ENCODE measurements at places on chromosomes 4 and X.

DNA sequence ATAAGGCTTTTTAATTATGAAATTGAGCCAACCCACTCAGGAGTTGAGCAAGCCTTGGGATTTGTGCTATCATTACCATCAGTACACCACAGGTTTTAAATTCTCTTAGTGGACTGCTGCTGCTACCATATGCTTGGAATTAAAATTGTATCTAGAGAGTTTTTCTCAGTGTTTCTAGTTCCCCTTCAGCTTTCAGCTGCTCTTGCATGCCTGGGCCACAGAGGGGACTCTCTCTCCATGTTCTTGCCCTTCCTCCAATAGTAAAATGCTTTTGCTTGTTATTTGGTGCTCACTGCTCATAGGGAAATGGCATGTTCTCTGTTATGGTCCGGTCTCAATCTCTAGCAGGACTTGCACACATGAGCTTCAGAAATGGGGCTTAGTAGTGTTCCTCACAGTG lies 101.9 kb downstream of the IGSF1 start:
- no peak for DNase-seq

DNA sequence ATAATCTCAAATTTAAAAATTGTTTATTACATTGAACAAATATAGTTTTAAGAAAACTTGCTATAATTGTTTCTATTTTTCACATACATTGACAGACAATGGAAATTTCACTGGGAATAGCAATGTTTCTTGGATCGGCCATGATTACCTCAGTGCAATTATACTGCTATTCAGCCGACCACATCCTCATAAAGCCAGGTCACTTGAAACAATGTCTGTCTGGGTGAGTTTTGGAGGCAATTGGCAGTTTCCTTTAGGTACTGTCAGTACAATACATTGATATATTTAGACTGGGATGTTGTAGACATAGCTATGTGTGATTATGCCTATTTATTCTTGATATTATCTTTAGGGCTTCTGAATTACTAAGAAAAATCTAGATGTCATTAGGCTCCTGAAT lies 89.5 kb upstream of the VEGFC start:
- DNase-seq = no peak

DNA sequence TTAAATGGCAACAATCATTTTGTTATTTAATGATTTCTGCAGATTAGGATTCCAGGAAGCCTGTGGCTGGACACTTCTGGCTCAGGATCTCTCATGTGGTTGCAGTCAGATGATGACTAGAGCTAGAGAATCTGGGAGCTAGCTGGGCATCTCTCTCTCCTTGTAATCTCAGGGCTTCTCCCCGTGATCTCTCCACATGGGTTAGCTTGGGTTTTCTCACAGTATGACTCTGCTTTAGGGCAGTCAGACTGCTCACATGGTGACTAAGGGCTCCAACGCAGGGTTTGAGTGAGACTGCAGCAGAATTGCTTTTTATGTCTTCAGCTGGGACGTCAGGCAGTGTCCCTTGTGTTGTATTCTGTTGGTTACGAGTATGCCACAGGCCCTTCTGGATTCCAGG lies 361.4 kb downstream of the CBLL2 start:
- DNase-seq = no peak

DNA sequence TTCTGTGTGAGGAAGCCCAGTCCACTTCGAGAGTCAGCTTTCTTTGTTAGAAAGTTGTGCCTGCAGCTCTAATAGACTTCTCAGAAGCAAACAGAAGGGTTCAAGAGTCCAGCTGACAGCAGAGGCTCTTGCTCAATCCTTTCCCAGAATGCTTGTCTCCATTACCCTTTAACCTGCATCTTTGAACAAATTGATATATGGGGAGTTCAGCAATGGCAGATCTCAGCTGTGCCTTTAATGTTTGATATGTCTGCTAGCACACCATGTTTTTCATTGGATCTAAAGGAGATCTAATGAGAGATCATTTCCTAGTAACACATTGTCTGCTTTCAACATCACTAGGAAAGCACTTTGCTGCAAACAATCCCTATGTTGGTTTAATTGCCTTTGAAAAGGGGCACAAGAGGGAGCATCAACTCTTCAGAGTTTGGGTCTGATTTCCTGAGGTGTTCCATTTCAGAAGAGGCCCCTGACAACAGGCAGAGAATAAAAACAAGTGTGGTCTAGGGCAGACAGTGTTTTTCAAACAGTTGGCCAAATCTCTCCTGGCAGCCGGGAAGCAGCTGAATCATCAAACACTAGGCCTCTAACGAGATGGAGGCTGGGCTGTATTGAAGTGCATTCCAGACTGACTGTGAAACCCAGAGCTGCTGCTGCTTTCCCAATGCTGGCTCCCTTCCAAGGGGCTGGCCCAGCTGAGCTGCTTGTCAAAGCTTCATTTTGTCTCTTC lies 55.5 kb downstream of the LUZP4 start:
- peak; percentile 84 for DNase-seq

GRCh38 chr4:168153596-168154440 lies 61.5 kb downstream of the ANXA10 start:
- DNase-seq = peak; percentile 47

DNA sequence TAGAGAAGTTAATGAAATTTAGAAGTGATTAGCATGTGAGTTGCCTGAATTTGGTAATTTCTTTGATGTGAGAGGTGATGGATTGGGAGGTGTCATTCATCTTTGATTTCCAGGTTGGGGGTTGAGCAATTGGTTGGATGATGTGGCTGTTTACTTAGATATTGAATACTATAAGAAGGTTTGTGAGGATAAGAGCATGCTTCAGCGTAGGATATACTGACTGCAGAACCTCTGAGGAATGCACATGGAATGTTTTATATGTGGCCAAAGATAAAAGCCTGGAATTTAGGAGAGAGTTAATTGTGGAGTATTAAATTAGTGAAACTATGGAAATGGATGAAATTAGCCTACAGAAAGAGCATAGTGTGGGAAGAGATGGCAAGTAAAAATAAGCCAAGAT lies 165.4 kb upstream of the MAD2L1 start:
- no peak for DNase-seq

GRCh38 chr4:601612-602558 lies 23.5 kb upstream of the PDE6B start:
- DNase-seq = no peak

DNA sequence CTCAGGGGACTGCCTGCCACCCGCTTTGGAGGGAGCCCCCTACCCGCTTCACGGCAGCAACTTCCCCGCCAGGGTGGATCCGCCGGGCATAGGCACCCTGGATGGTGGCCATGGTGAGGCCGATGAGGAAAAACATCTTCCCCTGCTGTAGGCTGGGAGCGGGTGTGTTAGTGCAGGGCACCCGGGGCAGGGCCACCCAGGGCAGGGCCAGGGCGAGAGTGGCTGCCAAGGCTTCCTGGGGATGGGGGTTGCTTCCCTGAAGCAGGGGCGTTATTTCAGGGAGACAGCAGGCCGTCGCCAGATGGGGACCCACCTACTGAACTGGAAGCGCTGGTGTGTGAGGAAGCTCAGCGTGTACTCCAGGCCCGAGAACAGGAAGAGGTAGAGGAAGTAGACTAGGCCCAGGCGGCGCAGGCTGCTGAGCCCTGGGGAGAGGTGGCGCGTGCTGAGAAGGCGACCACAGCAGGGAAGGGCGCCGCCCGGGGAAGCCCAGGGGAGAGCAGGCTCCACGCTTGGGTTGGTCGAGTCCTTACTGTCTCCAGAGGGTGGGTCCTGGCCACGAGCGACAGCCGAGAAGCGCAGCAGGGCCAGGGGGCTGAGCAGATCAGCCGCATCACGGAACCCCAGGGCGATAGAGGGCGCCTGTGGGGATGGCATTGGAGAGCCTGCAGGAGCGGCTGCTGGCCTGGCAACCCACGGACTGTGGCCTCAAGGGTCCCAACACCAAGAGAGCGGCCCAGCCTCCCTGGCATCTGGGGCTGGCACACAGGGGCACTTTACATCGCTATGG lies 31.5 kb downstream of the NOP14 start:
- no peak for DNase-seq

DNA sequence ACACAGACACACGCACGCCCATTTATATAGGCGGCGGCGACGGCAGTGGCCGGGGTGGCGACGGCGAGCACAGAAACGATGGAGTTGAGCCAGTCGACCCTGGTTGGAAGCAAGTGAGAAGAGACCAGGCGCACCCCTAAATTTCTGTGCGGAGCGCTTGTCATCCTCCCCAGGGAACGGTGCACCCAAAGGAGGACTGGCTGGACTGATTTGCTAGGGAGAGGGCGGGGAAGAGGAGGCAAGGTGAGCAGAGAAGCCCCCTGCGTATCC lies 302 bp downstream of the NHS start:
- DNase-seq = no peak

- DNase-seq = no peak
Observed at GRCh38 chr4:110480031-110480549, 4.1 kb downstream of the ENPEP start.

DNA sequence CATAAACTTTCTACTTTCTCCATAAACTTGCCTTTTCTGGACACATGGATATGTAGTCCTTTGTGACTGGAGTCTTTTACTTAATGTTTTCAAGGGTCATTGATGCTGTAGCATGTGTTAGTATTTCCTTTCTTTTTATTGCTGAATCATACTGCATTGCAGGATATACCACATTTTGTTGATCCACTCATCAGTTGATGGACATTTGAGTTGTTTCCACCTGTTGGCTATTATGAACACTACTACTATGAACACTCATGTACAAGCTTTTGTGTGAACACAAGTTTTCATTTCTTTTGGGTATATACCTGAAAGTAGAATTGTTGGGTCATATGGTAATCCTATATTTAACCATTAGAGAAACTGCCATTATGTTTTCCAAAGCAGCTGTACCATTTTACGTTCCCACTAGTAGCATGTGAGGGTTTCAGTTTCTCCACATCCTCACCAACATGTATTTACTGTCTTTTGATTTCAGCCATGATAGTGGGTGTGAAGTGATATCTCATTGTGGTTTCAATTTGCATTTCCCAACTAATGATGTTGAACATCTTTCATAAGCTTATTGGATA lies 26.3 kb upstream of the GPM6B start:
- no peak for DNase-seq

DNA sequence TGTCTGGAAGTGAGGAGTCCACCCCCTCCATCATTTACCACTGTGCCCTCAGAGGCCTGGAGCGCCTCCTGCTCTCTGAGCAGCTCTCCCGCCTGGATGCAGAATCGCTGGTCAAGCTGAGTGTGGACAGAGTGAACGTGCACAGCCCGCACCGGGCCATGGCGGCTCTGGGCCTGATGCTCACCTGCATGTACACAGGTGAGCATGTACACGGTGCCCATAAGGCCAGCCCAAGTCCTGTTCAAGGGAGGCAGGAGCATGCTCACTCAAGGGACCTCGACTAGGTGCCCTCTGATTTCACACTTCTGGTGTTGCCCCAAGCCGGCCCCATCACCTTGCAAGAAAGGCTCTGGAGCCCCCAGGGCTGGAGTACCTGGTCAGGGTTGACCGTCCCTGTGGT lies 13.4 kb upstream of the MSANTD1 start:
- DNase-seq = no peak

GRCh38 chr4:186104890-186105646 lies 564 bp downstream of the FAM149A start:
- no peak for DNase-seq

GRCh38 chr4:19736968-19737756 lies 514.5 kb upstream of the SLIT2 start:
- DNase-seq = no peak

GRCh38 chrX:23822841-23823240 lies 39.9 kb downstream of the SAT1 start:
- no peak for DNase-seq

DNA sequence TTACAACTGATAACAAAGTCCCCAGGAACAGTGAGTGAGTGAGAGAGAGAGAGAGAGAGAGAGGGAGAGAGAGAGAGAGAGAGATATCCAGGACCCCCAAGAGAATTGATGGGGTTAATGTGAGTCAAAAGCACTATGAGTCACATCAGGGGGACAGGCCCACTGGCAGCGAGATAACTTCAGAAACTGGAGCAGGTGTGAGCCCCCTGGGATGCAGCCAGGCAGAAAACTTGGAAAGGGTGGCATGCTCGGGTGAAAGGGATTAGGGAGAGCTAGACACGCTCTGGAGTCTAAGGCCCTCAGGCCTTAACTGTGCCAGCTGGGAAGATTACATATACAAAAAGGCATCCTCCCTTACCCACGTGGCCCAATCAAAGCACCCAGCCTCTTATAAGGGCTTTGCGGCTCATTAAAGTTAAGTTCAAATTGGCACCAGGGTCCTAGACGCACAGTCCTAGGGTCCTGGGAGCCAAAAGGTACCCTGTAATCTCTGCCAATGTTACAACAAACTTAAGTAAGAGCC lies 841 bp downstream of the ACOT9 start:
- DNase-seq = no peak

- no peak for DNase-seq
Observed at GRCh38 chrX:147935156-147935758, 23.5 kb downstream of the FMR1 start.

- no peak for DNase-seq
Observed at GRCh38 chrX:98731821-98732220, 1678.3 kb downstream of the PCDH19 start.

- no peak for DNase-seq
Observed at GRCh38 chrX:71253253-71254091, 468 bp downstream of the ZMYM3 start.

DNA sequence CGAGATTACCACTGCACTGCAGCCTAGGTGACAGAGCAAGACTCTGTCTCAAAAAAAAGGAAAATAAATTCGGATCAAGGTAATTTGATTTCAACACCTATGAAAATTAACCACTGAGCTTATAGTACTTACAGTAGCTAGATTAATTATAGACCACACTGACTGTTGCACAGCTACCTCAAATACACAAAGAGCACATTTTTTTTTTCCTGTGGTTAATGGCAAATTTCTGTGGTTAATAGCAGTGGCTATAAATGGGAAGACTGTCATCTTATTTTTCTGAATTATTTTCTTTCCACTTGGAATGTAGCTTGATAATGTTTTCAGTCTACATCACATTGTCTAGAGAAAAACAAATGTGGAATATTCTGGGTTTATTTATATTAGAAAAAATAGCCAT lies 1661.6 kb upstream of the PCDH7 start:
- DNase-seq = no peak

DNA sequence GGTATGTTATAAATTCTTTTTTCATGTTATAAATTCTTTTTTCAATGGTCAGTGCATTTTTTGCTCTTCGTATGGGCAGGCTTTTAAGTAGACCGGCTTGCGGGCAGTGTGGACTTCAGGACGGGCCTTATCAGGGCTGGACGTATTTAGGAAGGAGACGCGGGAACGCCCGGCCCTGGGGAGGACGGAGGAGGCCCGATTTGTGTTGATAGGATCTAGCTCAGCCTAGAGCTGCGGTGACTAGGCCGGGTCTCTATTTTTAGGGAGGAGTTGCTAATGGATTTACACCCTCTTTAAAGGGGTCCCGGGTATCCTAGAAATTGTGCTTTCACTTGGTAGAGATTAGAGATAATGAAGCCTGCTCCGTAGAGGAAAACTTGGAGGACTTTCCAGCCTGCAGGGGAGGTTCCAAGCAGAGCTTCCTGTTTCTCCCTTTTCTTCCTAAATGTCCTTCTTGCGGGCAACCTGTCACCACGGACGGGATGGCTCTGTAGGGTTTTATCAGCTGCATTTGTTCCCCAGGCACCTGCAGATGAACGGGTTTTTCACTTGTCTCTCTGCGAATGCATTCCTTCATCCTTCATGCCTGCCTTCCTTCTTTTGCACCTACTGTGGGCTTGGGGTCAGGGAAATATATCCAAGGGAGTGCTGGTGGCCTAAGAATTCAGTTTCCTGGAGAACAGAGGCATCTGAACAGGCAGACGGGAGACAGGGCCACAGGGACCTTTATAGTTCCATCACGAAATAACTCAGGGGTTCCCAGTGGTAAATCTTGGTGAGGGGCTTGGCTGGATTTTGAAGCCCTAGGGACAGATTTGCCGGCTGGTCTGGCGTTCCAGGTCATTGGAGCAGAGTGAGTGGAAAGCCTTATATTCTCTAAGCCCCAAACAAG lies 1.4 kb downstream of the CD99 start:
- no peak for DNase-seq

Data from putamen (tissue), 1 donor.